T-helper 2 cell treated with Interferon-gamma antibody and Interleukin-4, amounts not matched to agents 100 ng/mL and 5 ng/mL, for 36 hours (primary cell): ENCODE measurements at places on chromosomes 1 and 21. TPM values are rescaled to one million over a fixed set of nuclear protein-coding genes. Genes with fewer than 3 reads are reported as not detected.

The OR2T33 gene
- total RNA-seq = not detected in 2 replicates

The DISC1 gene
- total RNA-seq = 10.5 TPM in 2 replicates

The NOS1AP gene
- total RNA-seq = not detected in 2 replicates

The OR6K3 gene
- total RNA-seq = not detected in 2 replicates

The SPOCD1 gene
- not detected in 2 replicates for total RNA-seq

The KCNA3 gene
- 56.0 and 57.4 TPM in 2 replicates for total RNA-seq

The ADGRL2 gene
- total RNA-seq = not detected in 2 replicates

The SLC9C2 gene
- total RNA-seq = not detected in 2 replicates

The PTPRU gene
- total RNA-seq = 0.14 and 0.16 TPM in 2 replicates

The RBP7 gene
- total RNA-seq = not detected in 2 replicates

The KIF14 gene
- total RNA-seq = 22.1 and 24.4 TPM in 2 replicates

The AMPD1 gene
- not detected in 2 replicates for total RNA-seq

The LHX8 gene
- total RNA-seq = not detected in 2 replicates

The RHCE gene
- total RNA-seq = 0.41 TPM in 1 of 2 replicates, not detected in the other

The HCRTR1 gene
- not detected in 2 replicates for total RNA-seq

The SLC16A4 gene
- total RNA-seq = 0.09 and 0.23 TPM in 2 replicates

The EVI5 gene
- 3.5 TPM in 2 replicates for total RNA-seq

The LIPI gene
- total RNA-seq = not detected in 2 replicates

The BRDT gene
- total RNA-seq = not detected in 2 replicates

The GART gene
- total RNA-seq = 115 and 124 TPM in 2 replicates

The SFN gene
- total RNA-seq = 1.1 and 1.5 TPM in 2 replicates

The LCE1A gene
- not detected in 2 replicates for total RNA-seq

The CD1B gene
- not detected in 2 replicates for total RNA-seq

The LEFTY2 gene
- total RNA-seq = not detected in 2 replicates
